Iris pigment epithelial cell (primary cell): ENCODE measurements at places on chromosomes 2 and 18.

DNA sequence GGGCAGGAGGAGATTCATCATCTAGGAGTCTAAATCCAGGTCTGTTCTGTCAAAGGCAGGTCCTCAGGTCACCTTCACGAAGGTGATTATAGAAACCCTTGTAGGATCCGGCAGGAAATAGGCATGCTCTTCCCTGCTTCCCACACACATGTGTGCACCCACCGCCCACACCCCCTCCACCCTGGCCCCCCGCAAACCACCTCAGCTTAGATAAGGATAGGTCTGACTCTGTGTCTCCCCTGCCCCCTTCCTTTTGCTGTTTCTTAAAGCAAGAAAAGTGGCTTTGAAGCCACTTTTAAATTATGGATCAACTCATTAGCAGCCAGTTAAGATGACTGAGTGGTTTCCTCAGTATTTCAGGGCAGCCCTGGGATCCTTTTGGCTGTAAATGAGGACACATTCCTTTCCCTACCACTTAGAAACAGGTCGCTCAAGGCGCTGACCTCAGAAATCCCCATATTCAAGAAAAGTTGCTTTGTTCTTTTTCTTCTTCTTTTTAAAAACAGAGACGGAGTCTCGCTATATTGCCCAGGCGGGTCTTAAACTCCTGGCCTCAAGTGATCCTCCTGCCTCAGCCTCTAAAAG is 14.5 kb upstream of the CIB4 start:
- no peak for DNase-seq

DNA sequence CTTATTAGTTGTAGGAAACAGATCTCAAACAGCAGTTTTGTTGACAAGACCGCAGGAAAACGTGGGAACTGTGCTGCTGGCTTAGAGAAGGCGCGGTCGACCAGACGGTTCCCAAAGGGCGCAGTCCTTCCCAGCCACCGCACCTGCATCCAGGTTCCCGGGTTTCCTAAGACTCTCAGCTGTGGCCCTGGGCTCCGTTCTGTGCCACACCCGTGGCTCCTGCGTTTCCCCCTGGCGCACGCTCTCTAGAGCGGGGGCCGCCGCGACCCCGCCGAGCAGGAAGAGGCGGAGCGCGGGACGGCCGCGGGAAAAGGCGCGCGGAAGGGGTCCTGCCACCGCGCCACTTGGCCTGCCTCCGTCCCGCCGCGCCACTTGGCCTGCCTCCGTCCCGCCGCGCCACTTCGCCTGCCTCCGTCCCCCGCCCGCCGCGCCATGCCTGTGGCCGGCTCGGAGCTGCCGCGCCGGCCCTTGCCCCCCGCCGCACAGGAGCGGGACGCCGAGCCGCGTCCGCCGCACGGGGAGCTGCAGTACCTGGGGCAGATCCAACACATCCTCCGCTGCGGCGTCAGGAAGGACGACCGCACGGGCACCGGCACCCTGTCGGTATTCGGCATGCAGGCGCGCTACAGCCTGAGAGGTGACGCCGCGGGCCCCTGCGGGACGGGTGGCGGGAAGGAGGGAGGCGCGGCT is at the start of gene TYMS:
TSS of gene TYMS (plus strand) at position 343 of the 690 bp plus-strand sequence. CDS start at position 433, 90 bp downstream.
- peak; percentile 52 for DNase-seq

- no peak for DNase-seq
Measured at GRCh38 chr18:66160007-66160406, 409.2 kb downstream of the CDH7 start.

DNA sequence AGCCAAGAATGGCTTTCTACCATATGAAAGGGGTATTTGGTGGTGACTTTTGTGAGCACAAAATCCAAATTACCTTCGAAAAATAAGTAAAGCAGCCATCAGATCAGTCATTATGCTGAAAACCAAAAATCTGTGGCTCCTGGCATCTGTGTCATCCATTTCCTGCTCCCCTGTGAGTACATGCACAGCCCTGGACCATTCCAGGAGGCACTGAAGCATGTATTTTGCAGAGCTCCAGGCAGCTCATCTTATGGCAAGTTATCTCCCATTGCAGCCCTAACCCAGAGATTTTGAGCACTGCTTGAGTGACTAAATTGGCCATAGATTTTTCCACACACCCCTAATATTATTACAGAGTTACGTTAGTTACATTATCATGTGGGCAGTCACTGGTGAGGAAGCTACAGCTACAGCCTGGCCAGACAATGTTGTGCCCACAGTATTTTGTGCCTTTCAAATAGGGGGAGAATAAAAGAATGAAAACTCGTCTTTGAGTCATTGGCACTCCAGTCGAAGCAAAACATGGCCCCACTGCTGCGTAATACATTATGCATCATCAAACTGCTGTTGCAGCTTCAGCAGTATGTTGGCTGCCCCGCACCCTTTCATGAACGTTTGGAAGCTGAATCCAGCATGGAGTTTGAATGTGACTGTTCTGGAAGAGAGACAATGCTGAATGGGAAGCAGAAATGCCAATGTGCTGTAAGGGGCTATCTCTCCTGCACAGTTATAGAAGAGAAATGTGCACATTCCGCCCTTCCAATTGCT is 702.2 kb downstream of the RNF144A start:
- DNase-seq, result no peak

- no peak for DNase-seq
Measured at GRCh38 chr2:45438872-45439665, 172.0 kb downstream of the SRBD1 start.

DNA sequence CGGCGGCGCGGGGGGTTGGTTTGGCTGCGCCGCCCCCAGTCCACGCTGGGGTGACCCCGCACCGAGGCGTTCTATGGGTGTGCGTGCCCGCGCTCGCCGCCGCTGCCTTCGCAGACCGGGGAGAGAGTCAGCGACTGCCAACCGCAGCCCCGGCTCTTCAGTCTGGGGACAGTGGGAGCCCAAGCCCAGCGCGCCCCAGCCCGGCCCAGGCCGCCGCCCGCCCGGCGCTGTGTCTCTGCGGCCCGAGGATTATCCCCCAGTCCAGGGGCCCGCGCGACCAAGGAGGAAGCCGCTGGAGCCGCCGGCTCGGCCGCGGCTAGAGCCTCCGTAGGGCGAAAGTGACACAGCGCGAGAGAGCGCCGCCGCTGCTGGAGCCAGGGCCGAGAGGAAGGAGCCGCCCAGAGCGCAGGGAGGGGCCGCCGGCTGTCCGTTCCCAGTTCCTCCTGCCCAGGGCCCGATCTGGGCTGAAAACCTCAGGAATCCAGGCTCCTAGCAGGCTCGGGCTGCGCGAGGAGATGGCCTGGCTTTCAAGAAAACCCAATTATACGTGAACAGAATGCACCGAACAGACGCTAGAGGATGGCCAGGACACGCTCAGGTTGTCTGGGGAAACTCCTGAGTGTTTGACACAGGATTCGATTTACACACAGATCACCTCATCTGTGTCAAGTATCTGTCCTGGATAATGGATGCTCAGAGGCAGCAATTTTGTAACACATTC is 2.4 kb downstream of the CTIF start:
- DNase-seq, result peak; percentile 84

GRCh38 chr2:106147665-106148064 is 46.4 kb downstream of the UXS1 start:
- peak; percentile 30 for DNase-seq

DNA sequence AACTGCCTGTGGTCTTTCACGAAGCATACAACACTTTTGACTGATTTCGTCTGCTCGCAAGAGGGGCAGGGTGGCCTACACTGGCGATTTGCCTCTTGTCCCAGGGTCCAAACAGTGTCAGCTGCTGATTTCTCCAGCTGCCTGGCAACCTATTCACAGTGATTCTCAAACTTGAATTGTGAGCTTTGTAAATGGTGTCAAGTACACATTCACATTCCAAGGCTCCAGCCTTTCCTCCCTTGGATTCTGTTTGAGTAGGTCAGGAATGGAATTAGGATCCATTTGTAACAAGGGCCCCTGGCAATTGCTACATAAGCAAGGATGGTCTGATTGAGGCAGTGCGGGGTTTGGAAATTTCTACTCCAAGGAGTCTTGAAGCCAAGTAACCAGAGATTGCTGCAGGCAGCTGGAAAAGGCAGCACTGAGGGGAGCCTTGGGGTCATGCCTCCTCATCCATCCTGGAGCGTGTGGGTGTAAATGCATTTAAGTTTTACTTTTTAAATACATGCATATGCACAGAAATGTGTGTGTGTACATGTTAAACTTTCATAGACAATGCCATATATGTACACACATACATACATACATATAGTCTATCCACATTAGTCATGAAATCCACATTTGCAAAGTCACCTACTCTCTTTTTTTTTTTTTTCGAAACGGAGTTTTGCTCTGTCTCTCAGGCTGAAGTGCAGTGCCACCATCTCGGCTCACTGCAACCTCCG is 86.8 kb upstream of the UXS1 start:
- DNase-seq, result no peak

DNA sequence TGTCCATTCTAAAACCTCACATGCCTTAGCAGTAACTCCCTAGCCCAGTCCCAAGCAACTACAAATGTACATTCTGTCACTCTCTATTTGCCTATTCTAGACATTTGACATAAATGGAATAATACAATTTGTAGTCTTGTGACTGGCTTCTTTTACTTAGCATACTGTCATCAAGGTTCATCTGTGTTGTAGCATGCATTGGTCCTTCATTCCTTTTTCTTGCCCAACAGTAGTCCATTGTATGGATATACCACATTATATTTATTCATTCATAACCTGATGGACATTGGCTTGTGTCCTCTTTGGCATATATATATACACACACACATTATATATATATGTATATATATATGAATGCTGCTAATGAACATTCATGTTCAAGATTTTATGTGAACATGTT is 2.2 kb upstream of the MFSD2B start:
- no peak for DNase-seq

DNA sequence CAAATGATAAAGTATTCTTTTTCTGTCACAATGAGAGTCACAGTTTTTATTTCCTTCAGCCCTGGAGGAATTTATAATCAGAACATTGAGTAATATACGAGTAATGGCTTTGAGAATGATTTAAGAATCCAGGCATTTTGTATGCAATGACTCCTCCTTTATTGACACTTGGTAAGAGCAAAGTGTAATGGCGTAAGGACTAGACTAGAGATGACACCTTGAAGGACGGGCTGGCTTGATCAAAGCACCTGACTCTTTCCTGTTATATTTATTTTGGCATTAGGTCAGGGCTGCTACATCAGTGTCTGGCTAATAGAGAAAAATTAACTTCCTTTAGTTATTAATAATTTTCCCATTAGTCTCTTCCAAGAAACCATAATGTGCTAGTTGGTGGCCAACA is 482.4 kb upstream of the GCFC2 start:
- no peak for DNase-seq

GRCh38 chr2:237556773-237557632 is 9.4 kb upstream of the PRLH start:
- no peak for DNase-seq

DNA sequence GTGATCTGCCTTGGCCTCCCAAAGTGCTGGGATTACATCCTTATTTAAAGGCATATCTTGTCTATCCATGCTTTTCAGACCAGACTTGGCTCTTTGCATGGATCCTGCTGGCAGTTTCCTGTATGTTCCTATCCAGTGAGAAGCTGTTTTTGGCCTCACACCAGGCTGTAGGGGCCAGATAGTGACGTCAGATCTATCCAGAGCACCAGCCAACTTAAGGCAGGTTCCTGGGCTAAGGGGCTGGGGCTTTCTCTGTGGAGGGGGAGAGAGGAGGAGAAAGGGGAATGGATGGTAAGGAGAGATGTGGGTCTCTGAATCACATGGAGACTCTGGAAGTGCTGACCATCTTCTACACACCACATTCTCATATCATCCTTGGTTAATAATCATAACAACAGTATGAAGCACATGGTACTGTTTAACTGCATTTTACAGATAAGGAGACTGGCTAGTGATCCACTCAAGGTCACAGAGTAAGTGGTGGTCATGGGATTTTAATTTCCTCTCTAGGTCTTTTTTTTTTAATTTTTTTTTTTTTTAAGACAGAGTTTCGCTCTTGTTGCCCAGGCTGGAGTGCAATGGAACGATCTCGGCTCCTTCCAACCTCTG is 2.0 kb upstream of the FAM117B start:
- peak; percentile 44 for DNase-seq

GRCh38 chr2:21054011-21054410 is 10.1 kb upstream of the APOB start:
- no peak for DNase-seq
